Heart left ventricle (tissue), 16 donors: ENCODE measurements at places on chromosomes 11 and 22. TPM values are rescaled to one million over a fixed set of nuclear protein-coding genes. Genes with fewer than 3 reads are reported as not detected.

GRCh38 chr11:10287140-10287539 is 6.9 kb downstream of the SBF2 start:
- no peaks in the 10 kb centered on the region for H3K36me3 ChIP-seq
- H3K27me3 ChIP-seq, result no peaks in the 10 kb centered on the region
- no peak overlapping the region for H3K27ac ChIP-seq
- no peak for DNase-seq

- H3K27me3 ChIP-seq, result no peaks in the 10 kb centered on the region
- H3K4me3 ChIP-seq, result no peak overlapping the region
- H3K27ac ChIP-seq, result peak overlapping the region; percentile 8
These were observed 108.2 kb downstream of the SIK3 start for GRCh38 chr11:116990061-116990473.

- H3K36me3 ChIP-seq, result no peaks in the 10 kb centered on the region
- H3K27me3 ChIP-seq, result no peaks in the 10 kb centered on the region
- no peak overlapping the region for H3K27ac ChIP-seq
- no peak for DNase-seq
- no peaks in the 10 kb centered on the region for H3K4me1 ChIP-seq
These were observed 108.9 kb downstream of the MORC2 start for GRCh38 chr22:30859714-30860095.

DNA sequence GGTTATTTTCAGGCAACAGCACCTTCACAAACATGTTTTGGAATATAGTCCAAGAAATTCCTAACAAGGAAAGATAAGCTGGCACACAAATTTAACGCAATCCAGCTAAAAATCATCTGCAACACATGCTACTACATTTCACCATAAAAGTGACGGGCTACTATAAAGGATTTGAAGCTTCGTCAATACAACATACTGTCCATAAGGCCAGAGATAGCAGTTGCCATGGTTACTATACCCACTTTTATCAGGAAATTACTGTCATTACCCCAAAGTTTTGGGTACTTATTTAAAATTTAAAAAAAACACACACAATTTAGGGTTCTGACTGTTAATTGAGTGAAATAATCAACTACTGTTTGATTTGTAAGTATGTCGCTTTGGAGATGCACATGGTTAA is 6.9 kb downstream of the PHF21A start:
- no peak for DNase-seq
- no peak overlapping the region for H3K27ac ChIP-seq
- peaks cover 64% of the 10 kb centered on the region for H3K4me1 ChIP-seq
- H3K27me3 ChIP-seq, result no peaks in the 10 kb centered on the region

- no peak for DNase-seq
- no peak overlapping the region for H3K4me3 ChIP-seq
- H3K36me3 ChIP-seq, result no peaks in the 10 kb centered on the region
- H3K4me1 ChIP-seq, result no peaks in the 10 kb centered on the region
- H3K27me3 ChIP-seq, result no peaks in the 10 kb centered on the region
These were observed 80.9 kb upstream of the OR9Q1 start for GRCh38 chr11:57942808-57943207.

DNA sequence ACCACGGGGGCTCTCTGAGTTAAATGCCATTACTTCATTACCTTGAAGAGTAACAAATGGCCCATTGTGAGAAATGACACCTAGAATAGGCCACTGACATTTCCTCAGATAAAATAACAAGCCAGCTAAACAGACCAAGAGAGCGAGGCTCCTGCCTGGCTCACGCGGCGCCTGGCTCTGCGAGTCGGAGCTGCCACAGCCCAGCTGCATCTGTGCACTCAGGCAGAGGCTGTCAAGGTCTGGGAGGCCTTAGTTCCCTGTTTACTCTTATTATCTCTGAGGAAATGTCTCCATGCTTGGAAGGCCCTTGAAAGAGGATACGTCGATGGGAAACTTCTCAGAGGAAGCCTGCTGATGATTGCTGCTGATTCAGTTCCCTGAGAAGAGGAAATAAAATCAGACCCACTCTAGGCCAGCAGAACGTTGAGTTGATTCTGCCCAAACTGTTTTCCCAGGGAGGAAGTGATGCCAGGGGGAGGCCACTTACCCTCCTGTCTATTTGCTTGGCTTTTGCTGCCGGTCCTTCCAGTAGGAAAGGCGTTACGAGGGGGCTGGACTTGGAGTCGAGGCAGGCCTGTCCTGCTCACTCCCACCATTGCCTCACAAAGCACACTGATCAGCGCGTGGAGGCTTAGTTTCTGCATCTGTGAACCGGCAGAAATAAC is 208.8 kb downstream of the TBC1D22A start:
- no peak overlapping the region for H3K4me3 ChIP-seq
- H3K36me3 ChIP-seq, result peaks cover 3% of the 10 kb centered on the region
- H3K27ac ChIP-seq, result peak overlapping the region; percentile 57
- H3K27me3 ChIP-seq, result no peaks in the 10 kb centered on the region
- peak; percentile 53 for DNase-seq
- H3K4me1 ChIP-seq, result peaks cover 25% of the 10 kb centered on the region

DNA sequence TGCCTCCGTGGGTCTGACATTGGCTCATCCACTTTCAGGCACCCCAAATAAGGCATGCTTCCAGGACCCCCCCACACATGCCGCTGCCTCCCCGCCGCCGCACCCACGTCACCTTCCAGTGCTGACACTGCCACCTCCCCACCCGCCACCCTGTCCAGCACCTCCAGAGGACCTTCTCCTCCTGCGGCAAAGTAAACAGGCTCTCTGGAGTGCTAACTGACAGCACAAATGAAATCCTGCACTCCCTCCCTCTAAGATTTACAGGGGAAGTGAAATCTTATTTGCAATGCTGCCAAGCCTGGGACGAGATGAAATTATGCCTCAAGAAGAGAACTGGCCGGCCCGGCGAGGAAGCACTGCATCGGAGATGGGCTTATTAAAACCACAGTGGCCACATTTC is 35.3 kb downstream of the MACROD1 start:
- H3K27me3 ChIP-seq, result no peaks in the 10 kb centered on the region
- H3K4me3 ChIP-seq, result no peak overlapping the region
- H3K36me3 ChIP-seq, result no peaks in the 10 kb centered on the region

- H3K27me3 ChIP-seq, result no peaks in the 10 kb centered on the region
- H3K4me1 ChIP-seq, result peaks cover 7% of the 10 kb centered on the region
- H3K36me3 ChIP-seq, result no peaks in the 10 kb centered on the region
- no peak overlapping the region for H3K27ac ChIP-seq
- no peak overlapping the region for H3K4me3 ChIP-seq
These were observed 40.5 kb downstream of the PRCP start for GRCh38 chr11:82859750-82860149.

GRCh38 chr11:29159552-29160465 is 857.0 kb downstream of the KCNA4 start:
- no peaks in the 10 kb centered on the region for H3K4me1 ChIP-seq
- no peak for DNase-seq
- no peaks in the 10 kb centered on the region for H3K36me3 ChIP-seq
- no peak overlapping the region for H3K4me3 ChIP-seq
- no peaks in the 10 kb centered on the region for H3K27me3 ChIP-seq

DNA sequence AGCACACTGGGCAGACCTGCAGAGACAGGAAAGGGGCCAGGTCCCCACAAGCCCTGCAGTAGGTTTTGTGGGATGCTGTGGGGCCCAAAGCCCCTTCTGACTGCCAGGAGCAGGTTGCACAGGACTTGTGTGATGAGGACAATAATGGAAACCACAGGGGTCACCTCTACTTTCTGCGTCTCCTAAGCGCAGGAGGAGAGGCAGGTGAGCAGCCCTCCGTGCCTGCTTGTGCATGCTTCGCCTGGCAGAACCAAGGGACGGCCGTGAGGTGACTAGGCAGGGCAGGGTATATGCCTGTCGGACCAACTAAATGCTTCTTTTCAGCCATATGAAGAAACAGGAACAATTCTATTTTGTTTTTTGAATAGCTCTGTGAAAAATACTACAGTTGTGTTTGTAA is 77.9 kb upstream of the PITPNB start:
- H3K4me1 ChIP-seq, result no peaks in the 10 kb centered on the region
- no peaks in the 10 kb centered on the region for H3K27me3 ChIP-seq
- peak; percentile 5 for DNase-seq
- H3K27ac ChIP-seq, result no peak overlapping the region

DNA sequence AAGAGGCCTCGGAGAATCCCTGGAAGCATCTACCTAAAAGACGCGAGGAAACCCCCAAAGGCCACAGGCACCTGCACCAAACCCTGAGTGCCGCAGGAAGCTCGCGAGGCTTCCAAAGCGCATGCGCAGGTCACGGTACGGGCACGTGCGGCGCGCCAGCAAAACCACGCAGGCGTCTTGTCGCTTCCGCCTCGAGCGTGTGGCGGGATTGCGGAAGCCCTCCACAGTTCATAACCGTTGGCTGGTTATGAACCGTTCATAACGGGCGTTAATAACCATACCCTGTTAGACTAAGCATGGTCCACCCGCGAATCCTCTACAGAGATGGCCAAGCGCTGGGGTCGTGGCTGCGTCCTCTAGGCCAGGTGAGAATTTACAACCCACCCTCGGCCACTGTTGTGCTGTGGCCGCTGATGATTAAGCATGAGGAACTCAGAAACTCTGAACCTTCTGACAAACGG is 46.4 kb downstream of the MORC2 start:
- H3K36me3 ChIP-seq, result peaks cover 18% of the 10 kb centered on the region
- H3K27me3 ChIP-seq, result no peaks in the 10 kb centered on the region
- peak overlapping the region; percentile 26 for H3K4me3 ChIP-seq
- DNase-seq, result peak; percentile 57

DNA sequence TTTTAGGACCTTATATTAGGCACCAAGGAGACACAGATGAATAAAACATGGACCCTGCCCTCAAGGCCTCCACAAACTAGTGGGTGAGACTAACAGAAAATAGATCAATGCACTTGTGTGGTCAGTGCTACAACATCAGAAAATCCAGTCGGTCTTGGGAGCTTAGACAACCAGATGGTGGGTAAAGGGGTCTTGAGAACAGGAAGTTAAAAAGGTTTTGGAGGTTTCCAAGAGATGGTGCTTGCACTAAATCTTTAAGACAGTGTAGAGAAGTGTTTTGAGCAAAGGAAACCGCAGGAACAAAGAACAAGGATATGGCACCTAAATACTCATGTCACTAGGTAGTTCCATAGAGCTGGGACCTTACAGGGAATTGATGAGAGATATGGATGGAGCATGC is 56.2 kb downstream of the GALNT18 start:
- no peaks in the 10 kb centered on the region for H3K36me3 ChIP-seq
- H3K27ac ChIP-seq, result no peak overlapping the region
- H3K4me1 ChIP-seq, result peaks cover 70% of the 10 kb centered on the region
- no peak overlapping the region for H3K4me3 ChIP-seq
- H3K27me3 ChIP-seq, result no peaks in the 10 kb centered on the region

DNA sequence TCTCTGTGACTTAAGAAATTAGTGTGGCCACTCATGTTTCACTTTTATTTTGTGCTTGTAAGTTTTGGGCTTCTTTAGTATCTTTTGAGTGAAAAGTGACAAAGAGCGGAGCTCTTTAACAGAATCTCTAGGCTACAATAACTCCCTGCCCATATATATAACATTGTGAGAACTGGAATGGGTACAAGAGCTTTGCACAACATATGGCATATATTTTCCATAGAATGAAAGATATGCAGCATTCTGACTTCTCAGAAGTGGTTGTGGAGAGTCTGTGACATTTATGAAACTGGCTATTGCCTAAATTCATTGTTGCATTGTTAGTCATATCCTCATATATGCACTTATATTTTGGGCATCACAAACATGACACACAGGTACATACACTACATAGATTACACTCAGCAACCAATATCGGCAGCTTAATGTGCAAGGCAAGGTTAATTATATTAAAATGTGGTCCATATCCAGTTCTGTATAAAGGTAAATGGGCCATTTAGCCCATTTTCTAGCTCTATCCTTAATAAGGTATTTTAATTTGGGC is 1148.2 kb downstream of the FAM181B start:
- no peak overlapping the region for H3K27ac ChIP-seq
- no peak for DNase-seq
- H3K27me3 ChIP-seq, result no peaks in the 10 kb centered on the region
- H3K4me1 ChIP-seq, result no peaks in the 10 kb centered on the region
- no peak overlapping the region for H3K4me3 ChIP-seq

DNA sequence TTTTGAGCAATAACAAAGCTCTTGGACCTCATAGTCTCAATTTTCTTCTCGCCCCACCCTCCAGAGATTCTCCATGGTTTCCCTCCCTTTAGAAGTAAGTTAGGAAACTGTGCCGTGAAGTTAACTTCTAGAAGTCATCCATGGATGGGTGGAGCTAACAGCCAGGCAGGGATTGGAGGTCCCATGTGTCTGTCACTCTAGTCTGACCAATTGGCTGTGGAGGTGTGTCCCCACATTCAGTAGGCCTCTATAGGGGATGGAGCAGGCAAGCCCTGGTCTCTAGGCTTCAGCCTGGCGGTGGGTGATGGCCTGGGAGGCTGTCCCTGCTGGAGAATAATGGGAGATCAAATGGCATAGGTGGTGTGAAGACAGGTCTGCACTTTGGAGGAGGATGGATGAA is 50.7 kb downstream of the TP53I11 start:
- H3K27me3 ChIP-seq, result no peaks in the 10 kb centered on the region
- H3K4me3 ChIP-seq, result no peak overlapping the region
- no peak overlapping the region for H3K27ac ChIP-seq
- no peaks in the 10 kb centered on the region for H3K4me1 ChIP-seq
- H3K36me3 ChIP-seq, result peaks cover 7% of the 10 kb centered on the region
- no peak for DNase-seq

- DNase-seq, result no peak
- H3K4me1 ChIP-seq, result no peaks in the 10 kb centered on the region
These were observed 65.0 kb downstream of the SLC36A4 start for GRCh38 chr11:93132836-93133235.

GRCh38 chr11:19557720-19558140 is 154.9 kb upstream of the NAV2 start:
- no peaks in the 10 kb centered on the region for H3K36me3 ChIP-seq
- H3K27me3 ChIP-seq, result no peaks in the 10 kb centered on the region
- H3K4me1 ChIP-seq, result peaks cover 7% of the 10 kb centered on the region
- H3K4me3 ChIP-seq, result no peak overlapping the region
- peak; percentile 86 for DNase-seq

- H3K4me1 ChIP-seq, result no peaks in the 10 kb centered on the region
- no peaks in the 10 kb centered on the region for H3K36me3 ChIP-seq
- no peak for DNase-seq
These were observed 190.2 kb downstream of the DSCAML1 start for GRCh38 chr11:117606790-117607189.

Gene MAP6
- 5.4 TPM for total RNA-seq

Gene MUC5B
- total RNA-seq, result not detected

Gene TSSK2
- total RNA-seq, result not detected

Gene CNTF
- 1.00 TPM for total RNA-seq

Gene PIWIL4
- total RNA-seq, result 1.2 TPM

Gene SMTNL1
- total RNA-seq, result not detected

Gene OR52N4
- total RNA-seq, result not detected

Gene PKP3
- total RNA-seq, result 1.7 TPM
